Activated CD4-positive, CD25-positive, alpha-beta regulatory T cell (primary cell): ENCODE measurements at places on chromosomes 2 and 18.

GRCh38 chr2:119366161-119366648, 429 bp downstream of the C2orf76 start:
- DNase-seq = no peak

GRCh38 chr2:98828369-98828744, 97.4 kb upstream of the MGAT4A start:
- no peak for DNase-seq

DNA sequence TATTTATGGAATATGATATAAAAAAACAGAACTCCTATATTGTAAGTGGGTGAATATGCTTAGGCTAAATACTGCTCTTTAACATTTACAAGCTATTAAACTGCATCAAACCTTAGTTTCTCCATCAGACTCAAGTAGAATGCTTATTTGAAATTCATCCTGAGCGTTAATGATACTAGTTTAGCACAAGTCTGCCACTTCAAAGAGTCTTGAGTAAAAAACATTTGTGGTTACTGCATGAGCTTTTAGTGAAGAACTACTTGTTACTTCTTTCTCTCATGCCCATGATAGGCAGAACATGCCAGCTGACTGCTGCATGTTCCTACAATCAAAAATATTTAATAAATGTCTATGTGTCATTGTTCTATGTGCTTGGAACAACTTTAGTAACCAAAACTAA, 12.1 kb downstream of the YES1 start:
- no peak for DNase-seq

DNA sequence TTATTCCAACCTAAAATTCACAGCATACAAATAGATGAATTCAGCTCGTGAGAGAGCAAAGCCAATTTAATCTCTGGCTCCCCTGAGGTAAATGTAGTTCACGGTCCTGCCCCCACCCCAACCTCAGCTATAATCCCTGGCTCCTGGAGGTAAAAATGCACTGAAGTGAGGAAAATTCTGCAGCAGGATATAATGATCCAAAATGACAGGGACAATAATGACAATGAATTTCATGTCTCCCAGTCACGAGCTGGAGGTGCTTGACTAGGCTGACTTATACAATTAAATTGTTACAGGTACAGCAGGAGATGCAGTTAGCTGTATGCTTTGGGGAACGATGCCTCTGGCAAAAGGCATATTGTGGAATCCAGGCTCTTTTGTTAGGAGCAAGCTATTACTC, 82.0 kb downstream of the GPD2 start:
- DNase-seq = no peak

- DNase-seq = no peak
Measured at GRCh38 chr2:122300758-122301157, 545.3 kb downstream of the TSN start.

DNA sequence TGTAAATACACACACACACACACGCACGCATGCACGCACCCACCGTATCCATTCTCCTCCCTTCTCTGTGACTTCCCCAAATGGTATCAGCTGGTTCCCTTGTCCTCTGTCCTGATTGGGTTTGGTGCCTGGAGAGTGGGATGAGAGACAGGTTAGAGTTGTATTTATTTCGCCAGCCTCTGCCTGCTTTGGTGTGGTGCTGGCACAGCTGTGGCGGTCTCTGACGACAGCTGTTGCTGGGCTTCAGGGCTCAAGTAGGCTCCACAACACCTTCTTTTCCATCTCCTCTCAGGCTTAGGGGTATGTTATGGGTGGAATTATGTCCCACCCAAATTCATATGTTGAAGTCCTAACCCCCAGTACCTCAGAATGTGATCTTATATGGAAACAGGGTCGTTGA, 94.9 kb upstream of the ITGA6 start:
- no peak for DNase-seq

DNA sequence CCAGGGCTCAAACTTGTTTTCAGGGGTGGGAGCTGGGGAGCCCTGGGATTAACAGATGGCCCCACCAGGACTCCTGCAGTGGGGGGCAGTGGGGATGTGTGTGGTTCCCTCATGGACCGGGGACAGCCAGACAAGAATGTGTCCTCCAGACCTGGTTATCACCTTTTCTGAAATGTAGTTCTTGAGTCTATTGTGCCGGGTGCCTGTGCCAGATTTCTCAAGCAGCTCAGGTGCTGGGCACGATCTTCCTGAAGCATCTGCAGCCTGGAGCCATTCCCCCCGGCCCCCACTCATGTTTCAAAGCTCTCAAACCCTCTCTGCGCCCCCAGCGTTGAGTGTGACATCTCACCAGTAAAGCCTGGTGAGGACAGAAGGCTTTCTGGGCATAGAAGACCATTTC, 48.4 kb upstream of the HAAO start:
- DNase-seq = no peak

DNA sequence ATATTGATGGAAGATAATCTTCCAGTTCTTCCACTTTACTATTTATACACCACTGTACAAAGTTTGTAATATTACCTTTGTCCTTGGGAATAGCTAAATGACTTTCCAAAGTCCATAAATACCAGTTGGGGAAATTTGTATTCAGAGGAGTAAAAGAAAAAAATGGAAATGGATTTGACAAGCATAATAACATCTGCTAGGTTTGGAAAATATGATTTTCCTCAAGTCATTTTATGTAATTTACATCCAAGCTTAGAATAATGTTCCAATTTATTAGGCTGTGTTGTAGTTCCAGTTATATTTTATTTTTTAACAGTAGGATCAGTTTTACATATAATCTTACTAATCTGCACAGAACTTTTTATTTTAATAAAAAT, 563.0 kb upstream of the PKDCC start:
- no peak for DNase-seq

DNA sequence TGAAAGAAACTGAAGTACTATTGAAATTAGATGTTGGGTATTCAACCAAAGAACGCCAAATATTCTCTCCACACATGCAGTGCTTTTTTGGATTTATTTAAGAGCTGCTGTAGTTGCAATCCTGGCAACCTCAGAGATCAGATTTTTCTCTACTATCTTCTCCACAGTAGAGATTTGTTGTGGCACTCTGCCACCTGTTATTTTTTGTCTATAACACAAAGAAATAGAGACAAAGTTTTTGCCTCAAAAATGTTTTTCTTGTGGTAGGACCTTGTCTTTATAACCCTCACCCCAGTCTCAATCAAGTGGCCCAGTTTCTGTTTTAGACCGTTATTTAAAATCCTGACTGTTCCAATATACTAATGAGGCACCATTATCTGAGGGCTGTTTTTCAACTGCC, 79.4 kb downstream of the SCG2 start:
- no peak for DNase-seq

DNA sequence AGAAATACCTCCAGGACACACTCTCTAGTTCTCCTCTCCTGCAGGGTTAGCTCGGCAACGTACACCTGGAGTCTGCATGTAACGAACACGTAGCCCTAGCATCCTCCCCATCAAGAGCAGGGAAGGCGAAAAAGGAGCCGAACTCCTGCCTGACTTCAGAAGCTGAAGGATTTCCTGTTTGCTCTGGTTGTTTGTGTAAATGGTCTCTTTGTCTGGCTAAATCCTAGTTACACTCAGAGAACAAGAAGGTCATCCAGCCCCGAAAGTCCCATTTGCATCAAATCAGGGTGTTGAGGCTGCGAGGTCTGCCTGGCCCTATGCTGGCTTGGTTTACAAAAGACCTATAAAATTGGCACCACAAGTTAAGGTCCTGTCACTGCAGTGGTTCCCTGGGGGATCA, 66.4 kb upstream of the POMC start:
- DNase-seq = no peak

DNA sequence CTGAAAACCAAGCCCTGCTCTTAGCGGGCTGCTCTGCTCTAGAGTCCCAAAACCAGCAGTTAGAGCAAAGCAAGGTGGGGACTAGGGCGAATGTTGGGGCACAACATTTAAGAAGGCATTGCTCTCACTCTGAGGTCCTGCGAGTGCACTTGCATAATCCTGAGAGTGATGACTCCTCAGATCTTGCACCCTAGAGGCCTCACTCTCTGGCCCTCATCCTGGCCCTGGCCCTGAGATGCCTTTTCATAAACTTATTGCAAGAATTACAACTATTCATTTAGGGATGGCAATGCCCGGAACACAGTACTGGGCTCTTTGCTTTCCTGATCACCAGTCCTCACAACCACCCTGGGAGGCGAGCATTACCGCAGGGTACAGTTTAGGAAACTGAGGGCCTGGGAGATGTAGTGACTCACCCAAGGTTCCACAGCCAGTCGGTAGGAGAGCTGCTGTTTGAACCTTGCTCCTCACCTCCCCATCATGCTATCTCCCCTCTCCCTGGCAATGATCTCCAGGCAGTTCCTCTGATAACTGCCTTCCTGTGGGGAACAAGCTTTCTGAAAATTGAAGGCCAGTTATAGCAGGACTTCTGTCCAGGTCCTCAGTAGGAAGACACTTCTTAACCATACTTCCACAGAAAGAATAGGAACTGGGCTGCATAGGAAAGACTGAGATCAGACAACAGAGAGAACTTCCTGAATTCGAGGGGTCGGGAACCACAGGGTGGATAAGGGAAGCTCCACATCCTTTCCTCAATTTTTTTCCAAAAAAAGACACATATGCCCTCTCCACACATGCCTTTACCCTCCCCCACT, 91.3 kb downstream of the TNS1 start:
- DNase-seq = no peak

- no peak for DNase-seq
Measured at GRCh38 chr2:195639959-195640358, 17.1 kb upstream of the SLC39A10 start.

- no peak for DNase-seq
Measured at GRCh38 chr2:201956361-201956760, 77.3 kb upstream of the FZD7 start.

DNA sequence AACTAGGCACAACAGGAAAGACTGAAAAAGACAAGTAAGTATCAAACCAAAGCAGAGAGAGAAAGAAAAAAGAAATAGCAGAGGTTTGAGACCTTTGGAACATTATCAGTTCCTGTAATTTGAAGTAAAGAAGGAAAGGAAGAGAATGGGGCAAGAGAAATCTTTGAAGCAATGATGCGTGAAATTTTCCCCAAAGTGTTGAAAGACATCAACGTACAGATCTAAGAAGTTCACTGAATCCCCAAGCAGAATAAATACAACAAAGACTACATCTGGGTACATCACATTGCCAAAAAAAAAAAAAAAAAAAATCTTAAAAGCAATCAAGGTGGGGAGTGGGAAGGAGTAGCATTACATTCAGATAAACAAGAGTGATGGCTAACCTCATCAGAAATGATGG, 6.0 kb upstream of the SLC30A6 start:
- DNase-seq = no peak

- DNase-seq = no peak
Measured at GRCh38 chr18:48569915-48570264, 31.1 kb downstream of the CTIF start.

DNA sequence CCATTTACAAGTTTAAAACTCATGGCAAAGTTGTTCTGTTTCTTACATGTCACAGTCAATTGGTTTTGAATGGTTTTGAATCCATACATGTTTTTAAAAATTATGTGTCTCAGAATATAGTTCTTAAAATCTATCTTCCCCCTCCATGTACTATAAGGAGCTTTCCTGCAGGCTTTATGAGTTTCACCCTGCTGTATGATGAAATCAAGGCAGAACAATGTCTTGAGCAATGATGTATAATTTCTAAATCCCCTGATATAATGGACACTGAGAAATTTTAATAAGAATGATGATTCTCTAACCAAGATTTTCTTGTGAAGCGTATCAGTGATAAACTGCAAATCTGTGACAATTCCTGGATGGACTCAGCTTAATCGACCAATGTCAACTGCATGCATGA, 10.6 kb upstream of the ZNF516 start:
- no peak for DNase-seq

- no peak for DNase-seq
Measured at GRCh38 chr2:234919711-234920110, 32.1 kb upstream of the SH3BP4 start.

- no peak for DNase-seq
Measured at GRCh38 chr2:29589440-29590103, 331.8 kb downstream of the ALK start.

DNA sequence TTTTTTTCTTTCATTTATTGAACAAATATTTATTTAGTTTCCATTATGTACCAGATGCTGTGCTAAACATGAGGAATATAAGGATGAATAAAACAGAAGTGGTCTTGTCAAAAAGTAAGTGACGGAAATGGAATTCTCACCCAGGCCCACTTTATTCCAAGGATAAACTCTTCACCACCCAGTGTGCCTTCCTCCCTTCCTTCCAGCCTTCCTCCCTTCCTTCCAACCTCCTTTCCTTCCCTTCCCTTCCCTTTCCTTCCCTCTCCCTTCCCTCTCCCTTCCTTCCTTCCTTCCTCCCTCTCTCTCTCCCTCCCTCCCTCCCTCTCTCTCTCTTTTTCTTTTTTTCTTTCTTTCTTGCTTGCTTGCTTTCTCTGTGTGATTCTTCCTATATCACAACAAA, 240.8 kb downstream of the DPP10 start:
- DNase-seq = no peak

- DNase-seq = no peak
Measured at GRCh38 chr2:160014227-160014626, 48.2 kb downstream of the PLA2R1 start.

DNA sequence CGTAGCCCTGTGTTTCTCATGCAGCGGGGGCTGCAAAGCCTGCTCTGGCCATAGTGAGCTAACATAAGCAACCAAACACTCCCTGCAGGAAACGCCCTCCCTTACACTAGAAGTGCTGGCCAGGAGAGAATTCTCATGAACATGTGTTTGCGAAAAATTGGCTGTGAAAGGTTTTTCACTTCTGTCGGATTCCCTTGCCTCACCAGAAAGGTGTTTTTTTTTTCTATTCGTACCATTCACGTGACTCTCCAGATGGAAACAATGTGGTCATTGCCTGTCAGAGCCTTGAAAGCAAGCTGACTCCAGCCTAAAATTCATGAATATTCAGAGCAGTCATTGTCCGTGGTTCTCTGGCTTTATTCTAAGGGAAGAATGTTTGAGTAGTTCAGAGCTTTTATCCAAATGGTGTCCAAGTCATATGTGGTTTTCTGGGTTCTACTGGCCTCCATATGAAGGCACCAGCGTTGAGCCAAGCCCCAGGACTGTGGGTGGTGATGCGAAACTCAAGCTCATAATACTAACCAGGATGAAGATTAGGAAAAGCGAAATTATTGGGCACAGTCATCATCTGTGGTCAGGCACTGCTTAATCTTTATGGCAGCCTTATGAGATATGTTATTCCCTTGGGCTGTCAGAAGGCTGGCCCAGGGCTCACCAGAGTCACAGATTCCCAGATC, 236.4 kb downstream of the ALPK2 start:
- DNase-seq = no peak

DNA sequence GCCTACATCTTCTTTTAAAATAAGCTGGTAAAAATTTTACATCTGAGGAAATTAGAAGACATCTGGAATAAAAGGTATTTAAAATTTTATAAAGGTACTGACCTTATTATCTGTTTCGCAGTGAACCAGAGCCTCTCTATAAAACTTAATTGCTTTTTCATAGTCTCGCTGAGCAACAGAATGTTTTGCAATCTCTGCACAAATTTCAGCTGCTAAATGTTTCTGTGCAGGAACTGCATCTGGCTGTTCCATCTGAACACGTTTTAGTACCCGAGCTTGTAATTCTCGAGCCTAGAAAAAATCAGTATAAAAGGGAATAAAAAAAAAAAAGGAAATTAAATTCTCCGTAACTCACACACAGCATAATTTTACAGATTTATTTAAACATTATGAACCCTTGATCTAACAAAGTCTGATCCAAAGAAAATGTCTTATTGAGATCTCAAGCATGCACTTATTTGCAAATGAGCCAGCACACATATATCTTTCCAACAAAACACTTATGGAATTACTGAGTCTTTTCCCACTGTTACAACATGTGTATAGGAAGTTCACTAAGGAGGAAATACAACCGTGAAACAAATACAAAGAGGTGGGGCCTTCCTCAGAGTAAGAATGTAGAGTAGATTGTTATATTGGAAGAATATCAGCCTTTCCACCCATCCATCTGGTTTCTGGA, 51.8 kb downstream of the TTC21B start:
- no peak for DNase-seq
